ENCODE measurements at places on chromosomes 2 and 18.
A peak's percentile ranks its signal among the peaks of the same experiment; 100 is the strongest.

- no peak for DNase-seq
Measured at GRCh38 chr18:35693829-35694228, 112.3 kb downstream of the GALNT1 start.

GRCh38 chr2:223166983-223167650 is 115.1 kb downstream of the KCNE4 start:
- no peak for DNase-seq

- DNase-seq, result no peak
Measured at GRCh38 chr2:204726831-204727230, 181.6 kb downstream of the PARD3B start.

DNA sequence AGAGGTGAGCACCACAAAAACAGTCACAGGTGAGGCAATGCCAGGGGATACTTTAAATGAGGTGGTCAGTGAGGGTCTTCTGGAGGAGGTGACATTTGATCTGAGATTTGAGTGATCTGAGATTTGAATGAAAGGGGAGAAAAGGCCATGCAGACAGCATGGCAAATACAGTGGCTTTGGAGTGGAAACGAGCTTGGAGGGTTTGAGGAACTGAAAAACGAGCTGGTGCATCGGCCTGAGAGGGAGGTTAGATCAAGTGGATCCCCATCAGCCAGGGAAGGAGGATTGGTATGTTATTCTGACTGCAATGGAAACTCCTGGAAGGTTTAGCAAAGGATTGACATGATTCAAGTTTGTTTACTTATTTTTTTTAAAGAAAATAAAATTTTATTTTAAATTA is 245.1 kb downstream of the KCNS3 start:
- DNase-seq, result no peak

DNA sequence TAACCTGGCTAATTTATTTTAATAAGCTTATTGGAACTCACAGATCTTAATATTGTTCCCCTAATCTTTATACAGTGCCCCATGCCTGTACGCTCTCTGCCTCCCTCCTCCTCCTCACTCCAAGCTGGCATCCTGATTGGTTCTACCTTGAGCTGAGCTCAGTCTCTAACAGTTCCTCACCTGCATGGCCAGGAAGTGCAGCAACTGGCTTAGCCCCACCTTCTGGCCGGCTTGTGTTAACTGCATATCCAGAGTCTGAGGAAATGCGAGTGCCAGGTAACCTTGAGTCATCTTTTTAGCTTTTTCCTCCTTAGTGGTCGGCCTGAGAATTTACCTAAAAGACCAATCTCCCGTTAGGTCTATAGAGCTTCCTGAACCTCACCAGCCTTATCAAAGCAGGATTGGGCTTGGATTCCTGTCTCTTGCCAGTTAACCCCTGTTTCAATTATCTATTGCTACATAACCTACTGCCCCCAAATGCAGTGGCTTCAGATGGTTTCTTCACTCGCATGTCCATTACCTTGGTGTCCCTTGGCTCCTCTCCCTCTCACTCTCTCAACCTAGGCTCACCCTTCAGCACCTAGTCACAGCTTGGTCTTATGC is 89.5 kb upstream of the STK39 start:
- peak; percentile 80 for DNase-seq

- no peak for DNase-seq
Measured at GRCh38 chr2:19759880-19760279, 141.9 kb downstream of the TTC32 start.

GRCh38 chr2:170354388-170354787 is 176.4 kb downstream of the MYO3B start:
- DNase-seq, result no peak

GRCh38 chr2:145108361-145108778 is 588.5 kb upstream of the ZEB2 start:
- DNase-seq, result no peak
